ENCODE measurements at places on chromosomes 3 and 15.

DNA sequence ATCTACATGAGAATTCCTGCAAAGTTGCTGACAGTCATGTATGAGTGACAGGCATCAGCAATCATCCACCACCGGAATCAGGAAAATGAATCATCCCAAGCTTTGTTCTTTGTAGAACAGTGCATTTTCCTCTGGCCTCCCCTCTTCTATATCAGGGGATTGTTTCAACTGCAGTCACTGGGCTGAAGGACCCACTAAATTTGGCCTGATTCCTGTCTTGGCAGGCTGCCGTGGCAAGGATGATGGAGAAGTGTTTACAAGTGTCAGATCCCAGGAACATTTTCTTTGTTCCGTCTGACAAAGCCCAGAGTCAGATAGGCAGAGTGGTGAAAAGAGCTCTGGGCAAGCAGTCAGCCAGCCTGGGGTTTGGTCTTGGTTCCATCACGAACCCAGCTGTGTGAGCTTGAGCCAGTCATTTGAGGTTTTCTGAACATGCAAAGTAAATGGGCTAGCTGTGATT lies 175.1 kb upstream of the TSC22D2 start:
- DNase-seq = peak; percentile 90

DNA sequence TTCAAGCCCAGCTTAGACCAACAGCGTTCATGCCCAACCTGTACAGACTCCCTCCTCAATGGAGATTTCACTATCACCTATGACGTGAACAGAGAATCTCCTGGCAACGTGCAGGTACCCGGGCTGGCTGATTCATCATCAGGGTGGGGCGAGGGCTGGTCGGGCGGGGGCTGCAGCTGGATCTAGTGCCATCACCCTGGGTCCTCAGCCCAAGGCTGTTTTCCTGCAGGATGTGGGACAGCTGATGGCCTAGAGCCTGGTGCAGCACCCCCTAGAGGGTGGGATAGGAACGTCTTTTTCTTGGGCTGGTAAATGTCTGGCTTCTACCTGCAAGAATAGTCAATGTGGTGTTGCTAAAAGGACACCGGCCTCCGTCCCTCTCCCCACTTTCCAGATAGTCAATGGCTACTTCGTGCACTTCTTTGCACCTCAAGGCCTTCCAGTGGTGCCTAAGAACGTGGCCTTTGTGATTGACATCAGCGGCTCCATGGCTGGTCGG lies 4.4 kb downstream of the ITIH3 start:
- DNase-seq = no peak

- peak; percentile 93 for DNase-seq
These were observed 104.5 kb upstream of the BFSP2 start for GRCh38 chr3:133295199-133295901.

DNA sequence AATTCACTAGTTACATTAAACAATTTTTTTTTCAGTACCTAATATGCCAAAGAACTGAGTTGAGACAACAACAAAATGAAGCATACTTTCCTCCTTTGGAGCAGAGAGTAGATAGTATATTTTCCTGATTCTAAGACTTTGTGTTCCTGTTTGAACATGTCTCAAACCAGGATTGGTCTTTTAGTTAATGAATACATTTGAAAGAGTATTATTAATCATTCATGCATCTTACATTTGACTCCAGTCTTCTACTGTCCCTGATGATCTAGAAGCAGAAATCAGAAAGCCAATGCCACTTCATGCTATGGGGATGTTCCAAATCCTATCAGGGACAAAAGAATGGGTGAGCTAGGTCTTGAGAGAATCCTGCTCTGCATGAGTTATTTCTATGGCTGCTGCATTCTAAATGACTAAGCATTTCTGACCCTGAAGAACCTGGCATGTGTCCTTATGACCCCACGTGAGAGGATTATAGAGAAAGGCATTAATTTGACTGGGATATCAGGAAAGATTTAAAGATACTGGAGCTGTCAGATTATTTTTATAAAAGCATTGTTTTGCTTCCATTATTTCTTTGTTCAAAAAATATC lies 32.9 kb upstream of the MBNL1 start:
- peak; percentile 84 for DNase-seq

DNA sequence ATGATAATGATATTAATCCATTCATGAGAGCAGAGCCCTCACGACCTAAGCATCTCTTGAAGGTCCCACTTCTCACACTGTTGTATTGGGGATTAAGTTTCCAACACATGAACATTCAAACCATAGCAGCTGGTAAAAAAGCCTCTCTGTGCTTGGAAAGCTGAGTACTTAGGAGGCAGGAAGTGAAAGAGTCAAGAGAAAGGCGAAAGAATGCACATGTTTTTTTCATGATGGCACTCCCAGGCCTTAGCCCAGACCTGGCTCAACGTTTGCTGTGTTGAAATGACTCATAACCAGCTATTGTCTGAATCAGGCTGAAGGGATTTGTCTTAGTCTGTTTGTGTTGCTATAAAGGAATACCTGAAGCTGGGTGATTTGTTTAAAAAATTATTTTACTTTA lies 84.4 kb upstream of the RGMA start:
- DNase-seq = peak; percentile 63

GRCh38 chr15:68402432-68403160 lies 29.4 kb downstream of the ITGA11 start:
- DNase-seq = no peak

GRCh38 chr3:68006646-68007045 lies 352.2 kb upstream of the SUCLG2 start:
- no peak for DNase-seq

- no peak for DNase-seq
These were observed 38.2 kb upstream of the UBE2E1 start for GRCh38 chr3:23767546-23767945.

Measured in M059J (cell line).